ENCODE measurements at places on chromosomes 11 and 22.

DNA sequence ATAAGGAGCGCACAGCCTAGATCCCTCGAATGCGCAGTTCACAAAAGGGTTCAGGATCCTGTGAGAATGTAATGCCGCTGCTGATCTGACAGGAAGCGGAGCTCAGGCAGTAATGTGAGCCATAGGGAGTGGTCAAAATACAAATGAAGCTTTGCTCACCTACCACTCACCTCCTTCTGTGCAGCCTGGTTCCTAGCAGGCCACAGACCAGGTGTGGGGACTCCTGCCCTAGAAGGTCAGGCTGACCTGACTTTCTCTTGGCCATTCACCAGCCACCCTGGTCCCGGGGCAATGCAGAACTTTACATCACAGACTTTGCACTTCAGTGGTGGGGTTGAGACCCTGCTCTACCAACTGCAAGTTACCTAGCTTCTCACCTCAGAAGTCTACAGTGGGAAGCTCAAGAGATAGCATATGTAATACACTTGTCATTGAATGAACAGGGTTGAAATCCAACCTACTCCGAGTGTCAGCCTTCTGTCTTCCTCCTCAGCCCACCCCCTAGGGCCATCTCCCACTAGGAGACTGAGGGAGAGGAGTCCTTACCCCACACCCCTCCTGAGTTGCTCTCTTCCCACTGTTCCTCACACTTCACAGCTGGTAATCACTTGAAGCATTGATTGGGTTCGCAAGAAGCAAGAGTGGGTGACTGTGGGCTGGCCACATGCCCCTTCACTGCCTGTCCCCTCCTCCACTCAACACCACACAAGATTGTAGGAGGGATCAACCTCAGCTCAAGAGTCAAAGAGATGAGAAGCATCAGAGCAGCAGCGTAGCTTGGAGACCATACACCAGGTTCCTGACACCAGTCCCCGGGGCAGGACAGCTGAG is 2.0 kb upstream of the KCNJ1 start:
- DNase-seq, result no peak

- DNase-seq, result no peak
Observed at GRCh38 chr11:6397636-6398035, 7.4 kb downstream of the SMPD1 start.

GRCh38 chr11:23903044-23903704 is 593.7 kb upstream of the LUZP2 start:
- DNase-seq, result no peak

GRCh38 chr11:117745346-117745745 is 51.7 kb downstream of the DSCAML1 start:
- DNase-seq, result no peak

DNA sequence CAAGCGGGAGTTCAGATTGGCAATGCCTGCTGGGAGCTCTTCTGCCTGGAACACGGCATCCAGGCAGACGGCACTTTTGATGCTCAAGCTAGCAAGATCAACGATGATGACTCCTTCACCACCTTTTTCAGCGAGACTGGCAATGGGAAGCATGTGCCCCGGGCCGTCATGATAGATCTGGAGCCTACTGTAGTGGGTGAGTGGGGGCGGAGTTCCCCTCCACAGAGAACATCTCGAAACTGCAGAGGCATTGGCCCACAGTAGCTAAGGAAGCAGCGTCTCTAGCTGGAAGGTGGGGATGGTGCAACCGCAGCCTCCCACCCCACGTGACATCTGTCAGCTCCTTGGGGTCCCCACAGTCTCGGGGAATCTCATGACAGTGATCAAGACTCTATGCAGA is 10.9 kb downstream of the TUBA8 start:
- no peak for DNase-seq

- no peak for DNase-seq
Observed at GRCh38 chr11:114609429-114609828, 13.8 kb upstream of the NXPE4 start.

- DNase-seq, result no peak
Observed at GRCh38 chr11:75077316-75077715, 19.4 kb downstream of the OR2AT4 start.

DNA sequence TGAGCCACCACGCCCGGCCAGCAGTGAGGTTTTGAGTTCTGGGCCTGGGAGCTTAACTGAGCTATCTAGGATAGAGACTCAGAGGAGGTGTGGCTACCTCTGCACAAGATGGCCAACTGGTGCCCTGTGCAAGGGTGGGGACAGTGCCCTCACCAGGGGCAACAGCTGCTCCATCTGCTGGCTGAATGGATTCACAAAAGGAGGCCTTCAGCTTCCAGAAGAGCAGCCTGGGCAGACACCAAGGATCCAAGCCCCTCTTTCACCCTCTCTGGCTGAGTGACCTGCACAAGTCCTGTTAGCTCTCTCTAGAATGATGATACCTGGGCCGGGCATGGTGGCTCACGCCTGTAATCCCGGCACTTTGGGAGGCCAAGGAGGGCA is 33.5 kb upstream of the BAIAP2L2 start:
- no peak for DNase-seq

- no peak for DNase-seq
Observed at GRCh38 chr22:44839721-44840120, 87.3 kb downstream of the ARHGAP8 start.

- DNase-seq, result no peak
Observed at GRCh38 chr11:19793326-19793725, 80.7 kb downstream of the NAV2 start.

- no peak for DNase-seq
Observed at GRCh38 chr11:27470826-27471588, 1.6 kb downstream of the LGR4 start.

- DNase-seq, result no peak
Observed at GRCh38 chr11:121643479-121644186, 190.9 kb upstream of the SORL1-AS1 start.

DNA sequence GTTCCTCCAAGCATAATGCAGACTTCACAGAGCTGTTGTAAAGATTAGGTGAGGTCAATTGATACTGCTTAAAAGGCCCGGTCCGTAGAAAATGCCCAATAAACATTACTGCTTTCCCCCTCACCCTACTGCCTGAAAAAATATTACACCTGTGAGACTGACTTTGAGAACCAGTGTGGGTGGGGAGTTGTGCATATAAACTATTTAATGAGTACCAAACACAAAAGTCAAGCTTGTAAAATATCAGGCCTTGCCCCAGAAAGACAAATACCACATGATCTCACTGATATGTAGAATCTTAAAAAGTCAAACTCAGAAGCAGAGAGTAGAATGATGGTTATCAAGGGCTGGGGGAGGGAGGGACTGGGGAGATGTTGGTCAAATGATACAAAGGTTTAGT is 46.7 kb downstream of the C22orf42 start:
- DNase-seq, result no peak

GRCh38 chr11:31199378-31199777 is 170.2 kb downstream of the DCDC1 start:
- no peak for DNase-seq

DNA sequence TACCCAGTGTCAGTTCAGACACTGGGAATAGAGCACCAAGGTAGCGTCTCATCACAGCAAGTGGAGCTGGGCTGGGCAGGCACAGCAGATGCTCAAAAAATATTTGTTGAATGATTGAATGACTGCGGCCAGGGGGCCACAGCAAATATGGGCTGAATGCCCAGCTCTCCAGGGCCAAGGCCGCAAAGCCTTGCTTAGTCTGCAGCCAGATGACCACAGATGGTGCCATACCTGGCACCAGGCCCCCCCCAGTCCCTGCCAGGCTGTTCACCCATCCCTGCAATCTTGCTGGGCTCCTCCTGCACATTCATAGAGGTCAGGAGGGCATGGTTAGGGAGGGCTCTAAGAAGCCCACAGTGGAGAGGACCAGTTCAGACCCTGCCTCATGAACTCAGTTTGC is 32.9 kb downstream of the ZC3H7B start:
- no peak for DNase-seq

GRCh38 chr11:132088551-132088950 is 718.1 kb downstream of the NTM start:
- no peak for DNase-seq

DNA sequence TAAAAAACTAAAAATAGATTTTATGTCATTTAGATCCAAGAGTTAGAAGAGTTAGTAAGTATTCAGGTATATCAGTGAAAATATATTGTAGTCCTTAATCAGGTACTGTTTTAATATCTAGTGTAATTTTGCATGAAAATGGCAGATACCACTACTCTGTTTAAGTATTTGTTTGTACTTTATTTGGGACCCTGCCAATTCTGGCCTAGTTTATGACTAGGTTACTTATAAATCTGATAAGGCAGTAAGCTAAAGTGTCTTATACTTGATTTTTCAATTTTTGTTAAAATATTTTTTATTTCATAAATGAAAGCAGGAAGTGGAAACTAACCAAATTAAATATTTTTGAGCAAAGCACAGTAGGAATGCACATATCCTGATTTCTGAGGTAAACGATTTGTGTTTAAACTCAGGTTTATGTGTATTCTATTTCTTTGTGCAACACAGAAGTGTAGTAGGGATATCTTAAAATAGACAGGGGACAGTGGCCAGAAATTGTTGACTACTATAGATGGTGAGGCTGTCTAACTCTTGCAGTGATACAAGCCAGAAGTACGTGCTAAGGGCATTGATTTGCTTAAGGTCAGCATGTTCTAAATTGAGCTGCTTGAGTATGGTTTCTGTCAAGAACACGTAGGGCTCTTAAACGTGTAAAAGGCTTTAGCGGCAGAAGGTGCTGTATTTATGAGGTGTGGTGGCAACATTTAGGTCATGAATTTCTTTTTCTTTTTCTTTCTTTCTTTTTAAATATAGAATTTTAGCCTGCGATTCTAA is 34.0 kb downstream of the HIPK3 start:
- peak; percentile 9 for DNase-seq

GRCh38 chr22:22144858-22145257 is 99.7 kb upstream of the VPREB1 start:
- no peak for DNase-seq

DNA sequence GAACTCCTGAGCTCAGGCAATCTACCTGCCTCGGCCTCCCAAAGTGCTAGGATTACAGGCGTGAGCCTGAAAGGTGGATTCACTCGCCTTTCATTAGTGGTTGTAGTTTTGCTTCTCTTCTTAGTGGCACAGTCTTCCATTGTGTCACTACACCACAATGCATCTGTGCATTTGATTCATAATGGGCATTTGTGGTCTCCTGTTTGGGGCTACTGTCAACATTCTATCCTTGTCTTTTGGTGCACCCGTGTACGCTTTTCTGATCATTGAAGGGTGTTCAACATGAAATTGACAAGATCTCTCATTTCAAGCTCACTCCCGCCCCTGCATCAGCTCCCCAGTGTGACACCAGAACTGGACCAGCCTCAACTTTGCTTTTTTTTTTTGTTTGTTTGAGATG is 2.0 kb upstream of the SYT12 start:
- no peak for DNase-seq

DNA sequence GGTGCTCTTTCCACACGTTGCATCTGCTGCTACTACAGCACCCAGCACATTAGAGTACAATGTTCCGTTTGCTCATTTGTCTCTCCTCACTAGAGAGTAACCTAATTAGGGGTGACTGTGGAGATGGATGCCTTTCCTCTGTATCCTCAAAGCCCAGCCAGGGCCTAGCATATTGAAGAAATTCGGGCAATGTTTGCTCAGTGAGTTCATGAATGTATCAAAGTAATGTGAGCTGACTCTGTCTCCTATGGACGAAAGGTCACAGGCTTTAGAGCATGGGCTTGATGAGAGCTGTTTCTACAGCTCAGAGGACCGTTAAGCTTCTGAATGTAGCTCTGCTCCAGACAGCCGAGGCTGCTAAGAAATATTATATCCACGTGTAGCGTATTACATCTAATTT is 67.5 kb downstream of the C11orf58 start:
- DNase-seq, result no peak

GRCh38 chr22:49051491-49052022 is 776.1 kb downstream of the BRD1 start:
- DNase-seq, result no peak

DNA sequence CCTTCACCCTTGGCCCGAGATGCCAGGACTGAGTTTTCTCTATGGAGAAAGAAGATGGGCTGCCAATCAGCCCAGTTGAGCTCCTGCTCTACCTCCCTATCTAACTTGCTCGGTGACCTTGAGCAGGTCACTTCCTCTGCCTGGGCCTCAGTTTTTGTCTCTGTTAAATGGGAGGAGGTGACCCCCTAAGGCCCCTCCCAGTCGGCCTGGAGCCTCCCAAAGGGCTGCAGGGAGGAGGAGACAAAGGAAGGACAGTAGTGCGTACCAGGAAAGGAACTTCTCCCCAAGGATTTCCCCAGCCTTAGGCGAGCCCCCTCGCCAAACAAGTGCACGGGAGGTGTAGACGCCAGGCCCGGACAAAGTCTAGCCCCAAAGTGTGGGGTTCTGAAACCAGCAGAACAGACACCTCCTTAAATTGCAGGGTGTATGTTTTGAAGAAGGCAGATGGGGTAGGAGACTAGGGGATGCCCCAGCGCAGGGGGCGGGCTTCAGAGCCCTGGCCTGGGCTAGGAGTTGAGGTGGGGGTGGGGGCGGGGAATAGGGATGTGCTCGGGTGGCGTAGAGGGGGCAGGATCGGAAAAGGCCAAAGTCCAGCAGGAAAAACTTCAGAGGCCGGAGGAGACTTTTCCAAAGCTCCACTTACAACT is 1.0 kb downstream of the CBX7 start:
- DNase-seq, result no peak

DNA sequence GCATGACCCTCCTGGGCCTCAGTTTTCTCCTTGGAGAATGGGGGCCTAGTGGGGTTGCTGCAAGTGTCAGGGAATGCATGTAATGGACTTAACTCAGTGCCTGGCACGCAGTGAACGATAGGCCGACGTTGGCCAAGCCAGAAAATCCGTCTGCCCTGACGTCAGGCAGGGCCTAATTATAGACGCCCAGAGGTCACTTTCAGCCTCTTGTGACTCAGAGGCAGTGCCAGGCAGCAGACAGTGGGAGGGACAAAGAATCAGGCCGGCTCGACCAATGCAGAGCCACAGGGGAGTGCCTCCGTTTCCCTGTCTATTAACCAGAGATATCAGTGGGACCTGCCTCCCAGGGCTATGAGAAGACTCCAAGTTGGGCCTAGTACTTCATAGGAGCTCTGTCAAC is 115.0 kb downstream of the MN1 start:
- no peak for DNase-seq

DNA sequence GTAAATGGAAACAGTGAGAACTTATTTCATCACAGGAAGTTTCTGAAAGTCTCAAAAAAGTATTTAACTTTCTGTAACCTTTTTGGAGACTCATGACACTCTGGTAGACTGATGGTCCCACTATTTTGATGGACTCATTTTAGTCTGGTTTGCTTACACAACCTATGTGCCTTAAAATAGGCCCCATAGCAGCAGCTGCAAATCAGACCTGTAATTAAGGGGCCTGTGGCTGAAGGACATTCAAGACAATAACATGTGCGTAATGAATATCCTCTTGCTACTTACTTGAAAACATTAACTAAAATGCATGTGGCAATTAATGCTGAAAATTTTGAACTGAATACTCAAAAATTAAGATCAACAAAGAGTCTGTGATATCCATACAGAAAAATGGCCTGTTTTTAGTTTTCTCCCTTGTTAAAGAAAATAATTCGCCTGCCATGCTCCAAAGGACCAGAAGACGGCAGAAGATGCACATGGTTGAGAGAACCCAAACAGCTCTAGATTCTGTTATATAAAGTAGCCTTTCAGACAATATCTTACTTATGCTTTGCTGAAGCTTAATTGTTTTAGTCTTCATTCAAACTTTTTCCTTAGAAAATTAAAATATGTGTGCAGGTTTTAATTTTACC is 568.5 kb downstream of the KCNA4 start:
- DNase-seq, result no peak

Data from germinal center (tissue), 1 donor.